Skin of body (tissue), 3 donors: ENCODE measurements at places on chromosomes 6 and 20.

- DNase-seq = no peak
Observed at GRCh38 chr6:130293800-130294199, 71.0 kb upstream of the SAMD3 start.

GRCh38 chr6:44624936-44625573 lies 237.5 kb downstream of the CDC5L start:
- DNase-seq = no peak

GRCh38 chr6:36666287-36666686 lies 12.2 kb upstream of the CDKN1A start:
- DNase-seq = no peak

- DNase-seq = no peak
Observed at GRCh38 chr6:74925683-74926082, 280.2 kb downstream of the COL12A1 start.

- no peak for DNase-seq
Observed at GRCh38 chr6:150928882-150929281, 63.4 kb downstream of the MTHFD1L start.

DNA sequence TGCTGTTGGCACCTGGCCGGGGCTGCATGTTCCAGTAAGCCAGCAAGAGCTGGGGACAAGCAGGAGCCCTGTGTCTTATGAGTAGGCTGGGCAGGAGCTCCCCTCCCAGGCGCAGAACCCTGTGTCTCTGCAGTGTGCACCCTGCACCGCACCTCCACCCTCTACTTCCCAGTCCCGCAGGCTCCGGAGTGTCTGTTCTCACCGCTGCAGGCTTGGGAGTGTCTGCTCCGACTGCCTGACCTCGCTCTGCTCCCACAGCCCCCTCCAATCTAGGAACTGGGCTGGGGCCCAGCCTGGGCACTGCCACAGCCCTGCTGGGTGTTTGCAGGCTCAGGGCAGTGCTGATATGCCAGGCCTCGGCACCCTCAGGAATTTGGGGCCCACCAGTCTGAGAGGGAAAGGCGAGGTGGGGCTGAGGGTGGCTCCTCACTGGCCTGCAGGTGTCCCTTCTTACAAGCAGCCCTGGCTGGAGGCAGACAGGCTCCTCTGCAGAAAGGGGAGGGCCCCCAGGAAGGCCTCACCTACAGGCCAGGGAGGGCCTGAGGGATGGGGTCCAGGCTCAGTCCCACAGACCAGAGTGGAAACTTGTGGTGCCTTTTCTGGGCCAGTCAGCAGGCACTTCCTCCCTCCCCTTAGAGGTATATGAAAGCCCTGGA lies 871.6 kb upstream of the GJE1 start:
- no peak for DNase-seq

DNA sequence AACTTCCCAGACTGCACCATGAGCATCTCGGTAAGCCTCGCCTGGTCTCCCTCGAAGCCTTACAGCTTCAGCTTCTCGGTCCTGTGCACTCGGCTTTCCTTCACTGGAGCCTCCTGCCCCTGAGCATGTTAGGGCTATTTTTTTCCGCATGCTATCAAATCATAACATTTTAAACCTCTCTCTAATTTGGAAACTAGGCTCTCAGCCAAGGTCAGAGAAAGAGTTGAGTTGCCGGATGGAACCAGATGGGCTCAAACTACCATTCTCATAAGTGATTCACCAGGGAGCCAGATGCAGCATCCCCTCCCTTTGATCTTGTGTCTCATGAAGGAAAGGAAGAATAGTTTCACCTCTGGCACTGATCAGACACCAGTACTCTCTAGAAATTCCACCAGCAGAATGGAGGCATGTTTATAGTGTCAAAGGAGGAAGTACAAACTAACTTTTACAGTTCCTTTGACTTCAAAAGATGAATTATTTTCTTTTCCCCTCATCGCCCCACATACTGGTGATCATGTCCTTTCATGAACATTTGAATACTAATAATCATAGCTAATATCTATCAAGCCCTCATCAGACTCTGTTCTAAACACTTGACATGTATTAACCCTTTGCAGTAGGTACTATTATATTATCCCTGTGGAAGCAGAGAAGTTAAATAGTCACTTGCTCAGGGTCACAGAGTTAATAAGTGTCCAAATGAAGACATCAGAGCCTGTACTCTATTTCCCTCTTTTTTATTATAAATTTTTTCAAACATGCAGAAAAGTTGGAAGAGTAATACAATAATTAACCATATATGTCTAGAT lies 46.7 kb downstream of the MAP1LC3A start:
- peak; percentile 43 for DNase-seq

- DNase-seq = no peak
Observed at GRCh38 chr6:122734529-122735395, 44.8 kb upstream of the FABP7 start.

GRCh38 chr6:14310960-14311359 lies 193.4 kb downstream of the CD83 start:
- no peak for DNase-seq

GRCh38 chr20:49610691-49611538 lies 43.0 kb upstream of the PTGIS start:
- no peak for DNase-seq

GRCh38 chr6:17281100-17281496 lies at the start of gene RBM24:
TSS of gene RBM24 (plus strand) at chr6:17281361. CDS start at chr6:17281582, 221 bp downstream.
- DNase-seq = no peak

DNA sequence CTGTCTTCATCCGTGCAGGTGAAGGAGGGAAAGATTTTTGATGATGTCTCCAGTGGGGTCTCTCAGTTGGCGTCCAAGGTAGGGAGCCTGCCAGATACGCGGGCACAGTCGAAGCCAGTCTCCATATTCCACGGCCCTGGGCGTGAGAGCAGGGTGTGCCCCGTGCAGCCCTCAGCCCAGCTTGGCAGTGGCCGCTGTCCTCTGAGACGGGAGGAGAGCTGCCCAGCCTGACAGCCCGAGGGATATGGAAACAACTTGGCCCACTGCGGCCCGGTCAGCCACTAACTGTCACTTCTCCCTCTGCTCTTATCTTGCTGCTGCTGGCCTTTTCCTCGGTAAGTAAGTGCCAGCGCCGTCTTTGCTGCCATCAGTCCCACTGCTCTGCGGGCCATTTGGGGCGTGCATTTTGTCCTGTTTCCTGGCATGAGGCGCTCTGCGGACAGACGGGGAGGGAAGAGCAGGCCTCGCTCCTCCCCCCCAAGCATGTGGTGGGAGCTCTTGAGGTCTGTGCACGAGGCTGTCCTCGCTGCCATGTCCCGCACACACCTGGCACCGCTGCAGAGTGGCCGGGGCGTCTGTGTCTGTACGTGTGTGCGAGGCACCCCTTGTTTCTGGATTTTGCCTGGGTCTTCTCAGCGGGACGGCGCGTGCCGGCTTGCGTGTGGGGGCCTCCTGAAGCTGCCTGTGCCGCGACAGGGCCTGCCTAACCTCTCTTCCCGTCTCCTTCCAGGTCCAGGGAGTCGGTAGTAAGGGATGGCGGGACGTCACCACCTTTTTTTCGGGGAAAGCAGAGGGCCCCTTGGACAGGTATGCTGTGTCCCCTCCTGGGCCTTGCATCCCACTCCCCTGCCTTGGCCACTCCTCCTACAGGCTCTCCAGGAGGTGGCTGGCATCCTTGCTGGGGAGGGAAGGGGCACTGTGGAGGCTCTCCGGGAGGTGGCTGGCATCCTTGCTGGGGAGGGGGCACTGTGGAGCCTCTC lies 7.1 kb upstream of the COL20A1 start:
- no peak for DNase-seq

DNA sequence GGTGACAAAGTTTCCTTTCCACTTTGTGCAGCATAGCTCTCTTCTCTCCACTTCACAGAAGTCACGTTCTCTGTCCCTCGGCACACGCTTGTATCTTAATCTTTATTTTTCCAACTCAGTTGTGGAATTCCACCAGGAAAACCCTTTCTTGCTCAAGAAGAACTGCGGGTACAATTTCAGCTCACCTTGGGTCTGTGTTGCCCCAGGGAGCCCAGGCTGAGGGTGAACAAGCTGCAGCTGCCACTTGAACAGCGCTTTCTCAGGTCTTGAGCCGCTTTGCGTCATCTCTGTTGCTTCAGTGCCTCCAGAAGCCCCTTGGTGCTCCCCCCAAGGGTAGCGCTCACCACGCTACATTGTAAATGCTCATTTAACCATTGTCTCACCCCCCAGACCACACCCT lies 229.2 kb upstream of the TAB2 start:
- DNase-seq = no peak

GRCh38 chr6:142568857-142569597 lies 267.2 kb downstream of the ADGRG6 start:
- no peak for DNase-seq

DNA sequence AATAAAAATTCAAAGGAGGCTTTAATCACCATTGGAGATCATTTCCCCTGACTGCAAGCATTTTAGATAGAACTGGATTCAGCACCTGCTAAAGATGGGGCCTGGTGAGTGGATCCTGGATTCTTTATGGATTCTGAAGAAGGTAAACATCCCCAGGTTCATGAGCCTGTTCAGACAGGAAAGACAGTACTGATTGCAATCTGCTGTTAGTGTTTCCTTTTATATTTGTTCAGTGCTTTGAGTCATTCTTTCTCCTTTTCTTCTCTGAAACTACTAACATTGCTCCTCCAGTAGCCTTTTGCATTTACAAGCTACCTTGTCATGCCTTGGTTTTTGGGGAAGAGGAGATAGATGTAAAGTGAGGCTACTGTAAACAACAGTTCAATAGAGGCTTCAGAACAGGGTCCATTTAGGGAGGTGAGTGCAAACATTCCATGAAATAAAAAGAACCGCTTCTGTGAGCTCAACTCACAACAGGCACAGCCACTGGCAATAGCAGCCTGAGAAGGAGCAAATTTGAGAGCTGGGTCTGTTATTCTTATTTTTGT lies 66.4 kb upstream of the PRL start:
- no peak for DNase-seq

- DNase-seq = no peak
Observed at GRCh38 chr6:36697481-36697903, at the start of gene RAB44. TSS of gene RAB44 (plus strand) at chr6:36697826. CDS start at chr6:36704236, 6,410 bp downstream.

GRCh38 chr20:58667975-58668374 lies 16.9 kb downstream of the STX16 start:
- no peak for DNase-seq

DNA sequence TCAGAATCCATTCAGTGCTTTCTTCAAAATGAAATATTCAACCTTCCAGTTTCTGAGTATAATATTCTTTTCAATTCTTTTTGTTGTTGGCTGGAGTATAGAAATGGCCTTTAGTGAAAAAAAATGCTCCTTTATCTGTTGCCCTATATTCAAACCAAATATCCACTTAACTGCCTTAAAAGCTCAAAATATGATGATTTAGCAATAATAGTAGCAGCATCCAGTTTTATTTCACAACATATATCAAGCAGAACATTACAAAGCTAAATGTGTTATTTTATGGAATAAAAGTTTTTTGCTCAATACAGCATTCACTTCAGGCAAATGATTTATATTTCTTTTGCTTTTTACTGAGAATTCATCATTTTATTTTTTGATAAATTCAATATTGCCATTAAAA lies 322.4 kb upstream of the EYS start:
- DNase-seq = no peak

GRCh38 chr6:63574554-63574900 lies 2.2 kb downstream of the LOC128125822 start:
- no peak for DNase-seq

DNA sequence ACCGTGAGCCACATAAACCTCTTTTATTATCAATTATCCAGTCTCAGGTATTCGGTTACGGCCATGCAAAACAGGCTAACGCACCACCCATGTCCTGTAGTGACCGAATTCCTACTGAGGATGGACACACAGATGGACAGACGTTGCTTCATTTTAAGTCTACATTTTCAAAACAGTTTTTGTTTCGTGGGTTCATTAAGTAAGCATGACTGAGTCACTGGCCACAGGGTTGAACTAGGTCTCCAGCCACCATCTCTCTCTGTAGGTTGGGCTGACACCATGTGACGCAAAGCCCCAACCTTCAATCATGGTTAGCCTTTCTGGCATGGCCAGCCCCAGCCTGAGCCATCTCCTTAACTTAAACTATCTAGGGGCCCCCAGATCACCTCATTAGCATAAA lies 110.0 kb upstream of the SLC22A23 start:
- DNase-seq = no peak

GRCh38 chr6:5078121-5078669 lies 6.9 kb upstream of the PPP1R3G start:
- DNase-seq = no peak

DNA sequence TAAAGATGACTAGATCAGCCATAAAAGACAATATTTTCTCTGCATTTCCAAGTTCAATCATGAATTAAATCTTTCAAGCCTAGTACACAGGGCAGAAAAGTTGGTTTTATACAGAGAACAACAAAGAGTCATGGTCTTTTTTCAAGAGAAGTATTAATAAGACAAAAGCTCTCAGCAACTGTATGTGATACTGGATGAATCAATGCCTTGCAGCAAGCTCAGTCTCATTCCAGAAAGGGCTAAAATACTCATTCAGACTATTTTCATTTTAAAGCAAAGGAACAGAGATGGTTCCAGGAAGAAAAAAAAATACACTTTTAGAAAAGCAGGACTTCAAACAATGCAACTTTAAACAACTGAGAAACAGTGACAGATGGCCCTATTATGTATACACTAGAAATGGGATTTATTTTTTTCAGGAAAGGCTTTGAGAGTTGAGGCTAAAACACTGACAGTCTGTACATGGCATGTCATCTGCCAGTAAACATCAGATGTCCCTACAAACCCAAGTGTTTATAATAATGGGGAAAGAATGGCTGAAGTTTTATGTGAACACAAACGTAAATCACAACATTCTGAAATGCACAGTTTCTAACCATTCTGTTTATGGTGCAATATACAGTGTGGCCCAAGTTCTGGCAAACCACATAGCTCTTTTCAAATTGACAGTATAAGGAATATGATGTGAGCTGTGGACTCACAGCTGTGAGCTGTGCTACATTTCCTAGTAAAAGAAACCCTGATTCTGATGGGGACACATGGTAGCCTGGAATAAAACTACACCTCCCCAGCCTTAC lies 114.3 kb upstream of the DST start:
- DNase-seq = peak; percentile 52

DNA sequence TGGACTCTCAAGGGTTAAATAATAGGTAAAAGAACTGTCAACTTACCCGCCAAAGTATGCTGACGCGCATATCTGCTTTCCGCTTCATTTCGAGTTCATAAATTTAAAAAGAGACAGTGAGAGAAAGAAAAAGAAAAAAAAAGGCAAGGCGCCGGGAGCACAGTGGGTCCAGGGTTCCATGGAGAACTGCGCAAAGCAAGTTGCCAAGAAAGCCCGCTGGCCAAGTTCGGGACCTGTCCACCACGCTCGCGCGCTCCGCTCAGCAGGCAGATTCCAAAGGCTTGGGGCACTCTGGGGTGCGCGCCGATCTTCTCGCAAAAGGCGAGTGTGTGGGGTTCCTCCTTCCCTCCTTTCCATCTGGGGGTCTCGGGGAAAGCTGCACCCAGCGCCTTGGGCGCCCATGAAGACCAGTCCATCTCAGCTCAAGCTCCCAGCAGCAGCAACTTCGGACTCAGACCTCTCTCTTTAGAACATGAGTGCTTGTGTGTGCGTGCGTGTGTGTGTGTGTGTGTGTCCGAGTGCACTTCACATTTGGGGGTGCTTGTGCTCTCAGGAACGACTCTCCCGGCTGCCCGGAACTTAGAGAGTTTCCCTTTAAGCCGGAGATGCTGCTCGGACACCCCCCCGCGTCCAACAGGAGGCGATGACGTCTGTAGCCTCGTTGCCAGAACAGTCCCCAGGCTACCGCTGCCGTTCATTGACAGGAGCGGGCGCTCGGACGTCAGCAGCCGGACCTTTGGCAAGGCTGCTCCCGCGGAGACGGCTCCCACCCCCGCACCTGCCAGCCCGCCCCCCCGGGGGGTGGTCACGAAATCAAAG lies 180.0 kb downstream of the TBXT start:
- DNase-seq = peak; percentile 51

GRCh38 chr6:68651011-68651985 lies 16.2 kb downstream of the ADGRB3 start:
- DNase-seq = no peak

- DNase-seq = no peak
Observed at GRCh38 chr6:154605178-154605881, 94.8 kb upstream of the CNKSR3 start.
